ENCODE measurements at places on chromosomes 2 and 18.
A peak's percentile ranks its signal among the peaks of the same experiment; 100 is the strongest.

DNA sequence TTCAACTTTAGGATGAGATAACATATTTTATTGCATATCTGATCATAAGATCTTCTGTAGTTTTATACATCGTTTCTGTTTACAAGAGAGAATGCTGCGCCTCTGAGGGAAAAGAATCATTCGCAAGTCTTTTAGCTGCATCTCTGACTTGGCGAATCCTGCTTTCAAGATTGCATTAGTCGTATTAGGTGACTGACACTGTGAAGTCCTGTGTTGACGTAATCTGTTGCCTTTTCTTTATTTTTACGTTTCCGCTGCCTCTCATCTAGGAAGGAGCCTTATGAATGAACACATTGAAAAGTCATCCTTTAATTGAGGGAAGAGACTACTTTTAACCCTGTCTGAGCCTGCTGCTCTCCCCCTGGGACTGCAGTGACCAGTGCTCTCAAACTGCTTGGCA lies 101.5 kb downstream of the LDLRAD4 start:
- no peak for DNase-seq

- no peak for DNase-seq
These were observed 10.7 kb downstream of the PSTPIP2 start for GRCh38 chr18:46061387-46061786.

- DNase-seq = no peak
These were observed 33.5 kb downstream of the FBXO15 start for GRCh38 chr18:74114116-74114515.

GRCh38 chr18:52287151-52287550 lies 52.8 kb upstream of the DCC start:
- DNase-seq = no peak

- DNase-seq = no peak
These were observed 100.4 kb upstream of the CD226 start for GRCh38 chr18:70047931-70048603.

- peak; percentile 77 for DNase-seq
These were observed 27.0 kb upstream of the MGAT4A start for GRCh38 chr2:98757904-98758421.

GRCh38 chr18:50397023-50397422 lies 22.2 kb downstream of the SKA1 start:
- no peak for DNase-seq

- DNase-seq = no peak
These were observed 224.1 kb downstream of the SH3RF3 start for GRCh38 chr2:109352898-109353689.

GRCh38 chr2:102801098-102801718 lies 39.4 kb downstream of the TMEM182 start:
- no peak for DNase-seq

DNA sequence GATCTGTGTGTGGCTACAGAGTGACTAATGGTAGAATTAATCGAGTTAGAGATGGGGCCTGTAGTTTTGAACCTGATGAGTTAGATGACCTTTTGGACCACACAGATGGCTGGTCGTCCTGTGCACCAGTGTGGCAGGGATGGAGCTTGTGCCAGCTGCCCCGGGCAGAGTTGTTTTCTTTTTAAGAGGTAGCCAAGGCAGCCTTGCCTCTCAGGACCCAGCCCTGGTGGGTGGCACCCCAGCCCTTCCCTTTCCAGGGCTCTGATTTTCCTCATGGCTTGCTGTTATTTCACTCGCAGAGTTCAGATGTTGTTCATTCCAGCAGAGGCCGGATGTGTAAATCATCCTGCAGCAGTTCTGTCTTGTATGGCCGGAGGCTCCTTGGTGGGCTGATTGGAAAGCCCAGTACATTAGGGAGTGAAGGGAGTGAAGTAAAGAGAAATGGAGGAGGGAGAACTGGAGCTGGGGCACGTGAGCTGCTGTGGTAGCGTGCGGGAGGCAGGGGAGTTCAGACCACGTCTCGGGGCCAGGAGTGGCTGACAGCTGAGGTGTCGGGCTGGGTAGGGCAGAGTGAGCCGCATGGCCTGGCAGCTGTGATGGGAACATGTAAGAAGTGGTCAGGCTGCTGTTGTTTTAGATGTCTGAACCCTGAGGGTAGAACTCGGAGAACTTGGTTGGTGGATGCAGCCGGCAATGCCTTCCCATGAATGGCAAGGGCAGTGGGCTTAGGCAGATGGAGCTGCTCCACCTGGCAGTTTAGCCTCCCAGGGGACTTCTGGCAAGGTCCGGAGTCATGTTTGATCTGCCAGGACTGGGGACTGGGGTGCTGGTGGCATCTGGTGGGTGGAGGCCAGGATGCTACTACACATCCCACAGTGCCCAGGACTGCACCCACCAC lies 28.8 kb downstream of the ASAP2 start:
- DNase-seq = no peak

DNA sequence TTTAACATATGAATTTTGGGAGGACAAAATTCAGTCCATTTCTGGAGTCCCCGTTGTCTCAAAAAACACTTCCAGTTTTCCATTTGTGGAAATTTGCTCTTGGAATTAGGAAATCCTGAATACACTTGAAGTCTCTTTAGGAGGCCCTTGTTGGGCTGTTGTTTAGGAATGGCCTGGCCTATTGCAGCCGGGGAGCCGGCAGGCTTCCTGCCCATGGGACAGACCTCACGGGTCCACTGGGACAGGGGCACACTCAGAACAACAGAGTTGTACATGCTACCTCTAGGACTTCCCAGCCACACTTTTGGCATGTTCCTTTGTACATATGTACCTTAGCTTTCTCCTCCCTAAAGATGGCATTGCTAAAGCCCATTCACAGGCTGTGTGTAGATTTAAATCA lies 57.3 kb downstream of the ACOXL start:
- DNase-seq = no peak

All from CD4-positive, alpha-beta T cell treated with Interleukin-17A for 1 hour (primary cell).